ENCODE measurements at places on chromosomes 3 and 15.

- DNase-seq = no peak
Observed at GRCh38 chr3:111723293-111724215, 128.4 kb upstream of the ZBED2 start.

DNA sequence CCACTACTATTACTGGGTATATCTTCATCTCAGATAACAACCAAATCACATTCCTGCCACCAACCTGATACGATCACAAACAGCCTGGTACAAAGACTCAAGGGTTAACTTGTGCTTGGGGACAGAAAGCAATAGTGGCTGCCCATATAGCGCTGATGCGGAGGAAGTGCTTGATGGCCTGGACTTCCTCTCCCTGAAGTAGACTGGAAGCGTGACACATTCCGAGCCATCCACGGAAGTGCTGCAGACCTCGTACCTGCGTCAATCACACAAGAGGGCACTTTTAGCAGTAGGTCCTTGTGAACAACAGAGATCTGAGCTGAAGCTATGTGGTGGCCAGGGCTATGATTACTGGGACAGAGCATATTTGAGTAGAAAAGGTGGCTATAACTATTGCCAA lies 17.3 kb upstream of the C3orf62 start:
- no peak for DNase-seq

DNA sequence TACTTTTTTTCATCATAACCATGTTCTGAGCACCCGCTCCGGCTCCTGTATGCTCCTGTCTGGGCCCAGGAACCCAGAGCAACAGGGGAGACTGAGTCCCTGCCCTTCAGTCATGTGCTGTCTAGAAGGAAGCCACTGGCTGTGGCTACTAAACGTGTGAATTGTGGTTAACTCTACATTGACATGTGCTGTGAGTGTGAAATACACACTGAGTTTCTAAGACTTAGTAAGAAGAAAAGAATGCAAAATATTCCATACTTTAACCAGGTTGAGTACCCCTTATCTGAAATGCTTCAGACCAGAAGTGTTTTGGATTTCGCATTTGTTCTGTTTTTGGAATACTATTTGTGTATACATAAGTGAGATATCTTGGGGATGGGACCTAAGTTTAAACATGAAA lies 42.8 kb upstream of the CGNL1 start:
- DNase-seq = no peak

- DNase-seq = no peak
Observed at GRCh38 chr3:142723665-142723967, 218 bp upstream of the TRPC1 start.

DNA sequence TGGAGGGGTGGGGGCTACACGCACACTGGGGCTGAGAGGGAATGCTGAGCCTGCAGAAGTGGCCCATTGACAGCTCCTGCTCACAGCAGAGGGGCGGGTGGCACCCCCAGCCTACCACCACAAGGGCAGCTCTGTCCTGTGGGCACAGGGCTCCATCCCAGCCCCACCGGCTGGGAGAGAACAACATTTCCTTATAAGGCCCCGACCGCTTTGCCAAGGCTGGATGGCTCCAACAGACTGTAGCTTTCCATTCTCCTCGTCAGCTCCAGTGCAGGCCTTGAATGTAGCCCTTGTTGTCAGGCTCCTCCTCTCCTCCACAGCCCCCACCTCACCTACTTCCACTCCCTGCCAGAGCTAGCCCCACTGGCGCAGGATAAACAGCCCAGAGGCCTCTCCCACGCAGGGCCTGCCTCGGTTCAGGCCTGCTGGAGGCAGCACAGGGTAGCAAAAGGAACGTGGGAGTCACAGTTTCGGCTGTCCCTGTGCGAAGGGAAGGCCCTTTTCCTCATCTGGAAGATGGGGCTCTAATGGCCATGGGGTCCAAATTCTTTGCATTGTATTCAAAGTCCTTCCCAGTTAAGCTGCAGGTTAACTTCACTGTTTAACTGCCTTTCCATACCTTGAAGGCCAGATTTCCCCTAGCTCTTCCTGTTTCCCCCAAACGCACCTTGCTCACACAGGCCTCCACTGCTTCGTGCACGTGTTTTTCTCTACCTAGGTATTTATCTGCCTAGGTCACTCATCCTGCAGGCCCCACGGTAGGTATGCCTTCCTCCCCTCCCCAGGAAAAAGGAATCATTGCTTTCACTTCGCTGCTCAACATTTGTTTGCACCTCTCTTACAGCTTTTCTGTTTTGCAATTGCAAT lies 101.6 kb upstream of the LPP start:
- DNase-seq = no peak

- no peak for DNase-seq
Observed at GRCh38 chr3:78091478-78092119, 1051.7 kb downstream of the ROBO2 start.

DNA sequence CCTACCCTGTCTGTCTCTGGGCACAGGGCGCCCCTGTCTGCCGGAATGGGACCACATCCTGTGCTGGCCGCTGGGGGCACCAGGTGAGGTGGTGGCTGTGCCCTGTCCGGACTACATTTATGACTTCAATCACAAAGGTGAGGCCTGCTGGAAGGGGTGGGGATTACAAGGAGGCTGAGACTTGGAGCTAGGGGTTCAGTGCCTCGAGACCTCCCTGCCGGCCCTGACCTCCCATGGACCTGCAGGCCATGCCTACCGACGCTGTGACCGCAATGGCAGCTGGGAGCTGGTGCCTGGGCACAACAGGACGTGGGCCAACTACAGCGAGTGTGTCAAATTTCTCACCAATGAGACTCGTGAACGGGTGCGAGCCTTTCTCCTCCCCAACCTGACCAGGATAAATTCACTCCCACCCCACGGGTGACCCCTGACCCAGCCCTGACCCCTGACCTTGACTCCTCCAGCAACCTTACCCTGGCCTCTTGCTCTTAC lies 20.4 kb downstream of the PTH1R start:
- DNase-seq = no peak

GRCh38 chr3:109852283-109852682 lies 514.9 kb upstream of the DPPA4 start:
- DNase-seq = no peak

DNA sequence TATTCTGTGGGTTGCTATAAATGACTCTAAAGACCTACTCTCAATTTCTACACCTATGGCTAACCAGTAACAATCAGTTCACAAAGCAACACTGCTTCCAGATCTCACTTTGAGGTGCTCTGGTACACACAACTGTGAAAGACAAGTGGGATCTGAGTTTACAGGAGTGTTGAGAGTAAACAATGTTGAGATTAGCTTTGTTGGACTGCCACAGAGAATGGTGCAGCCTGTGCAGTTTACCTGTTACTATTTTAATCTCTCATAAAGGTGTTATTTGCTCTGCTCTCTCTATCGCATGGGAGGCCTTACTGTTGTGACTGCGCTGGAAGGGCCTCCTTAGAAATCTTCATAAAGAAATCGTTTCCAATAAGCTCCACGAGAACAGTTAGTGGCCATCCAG lies 112.0 kb downstream of the SOX2 start:
- DNase-seq = no peak

DNA sequence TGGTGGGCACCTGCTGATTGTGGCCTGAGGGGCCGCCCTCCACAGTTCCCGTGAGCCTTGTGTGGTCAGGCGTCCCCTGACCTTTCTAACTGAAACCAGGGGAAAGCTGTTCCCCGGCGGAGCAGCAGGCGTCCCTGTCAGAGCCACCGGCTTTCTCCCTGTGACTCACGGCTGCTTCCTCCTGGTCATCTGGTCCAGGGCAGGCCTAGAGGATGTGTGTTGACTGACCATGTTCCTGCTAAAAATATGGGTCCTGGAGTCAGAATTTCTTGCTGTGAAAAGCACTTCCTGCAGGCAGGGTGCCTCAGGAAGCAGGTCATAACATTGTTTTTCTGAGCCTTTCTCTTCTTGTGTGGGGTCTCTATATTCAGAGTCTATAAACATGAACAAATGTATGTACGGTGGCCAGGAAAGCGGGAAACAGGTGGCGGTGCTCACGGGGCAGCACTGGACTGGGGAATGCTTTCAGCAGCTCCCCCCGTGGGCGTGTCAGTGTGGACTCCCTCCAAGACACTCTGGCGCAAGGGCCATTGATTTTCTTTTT lies 38.4 kb upstream of the CGNL1 start:
- no peak for DNase-seq

- no peak for DNase-seq
Observed at GRCh38 chr3:4754180-4755086, 224.8 kb upstream of the BHLHE40 start.

DNA sequence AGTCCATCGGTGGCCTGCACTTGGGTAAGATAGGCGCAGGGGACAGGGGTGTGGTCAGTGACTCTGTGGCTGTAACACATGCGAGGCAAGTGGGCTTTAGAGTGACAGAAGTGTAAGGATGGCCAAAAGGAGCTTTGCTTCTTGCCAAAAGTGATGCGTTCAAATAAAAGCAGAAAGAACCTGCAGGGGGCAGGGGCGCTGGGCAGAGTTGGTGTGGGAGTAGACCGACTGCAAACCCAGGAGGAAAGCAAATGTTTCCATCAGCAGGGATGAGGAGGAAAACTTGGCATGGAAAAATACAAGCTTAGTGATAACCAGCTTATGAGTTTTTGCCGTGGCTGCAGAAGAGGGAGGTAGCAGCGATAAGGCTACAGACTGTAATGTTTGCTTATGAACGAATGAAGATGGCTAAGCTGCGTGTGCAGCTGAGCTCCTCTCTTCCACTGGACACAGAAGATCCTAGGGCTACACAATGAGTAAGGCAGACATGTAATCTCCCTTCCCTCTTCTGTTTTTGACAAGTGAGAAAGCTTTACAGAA lies 149.4 kb downstream of the WNT5A start:
- no peak for DNase-seq

DNA sequence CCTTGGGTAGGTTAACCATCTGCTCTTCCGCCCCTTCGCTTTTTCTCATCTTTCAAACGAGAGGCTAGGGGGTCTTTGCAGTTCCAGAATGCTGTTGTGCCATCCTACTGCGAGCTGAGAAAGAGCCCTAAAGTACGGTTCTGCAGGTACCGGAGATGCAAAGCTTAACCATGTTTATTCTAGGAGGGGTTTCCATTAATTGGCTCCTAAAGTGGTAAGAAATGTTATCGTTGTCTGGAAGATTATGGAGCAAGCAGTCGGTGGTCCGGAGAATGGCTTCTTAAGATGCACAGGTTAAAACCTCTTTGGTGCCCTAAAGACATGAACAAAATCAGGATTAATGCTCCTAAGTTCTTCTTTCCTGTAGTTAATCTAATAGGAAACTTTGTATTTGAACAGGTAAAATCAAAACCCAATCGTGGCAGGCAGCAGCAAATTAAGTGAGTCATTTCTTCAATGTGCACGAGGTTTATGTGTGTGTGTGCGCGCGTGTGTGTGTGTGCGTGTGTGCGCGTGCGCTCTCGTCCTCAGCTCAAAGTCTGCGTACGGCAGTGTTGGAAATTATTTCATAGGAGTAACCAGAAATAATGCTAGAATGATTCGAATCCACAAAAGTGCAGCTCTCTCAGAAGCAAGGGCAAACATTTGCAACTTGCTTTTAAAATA lies 772 bp downstream of the FAM81A start:
- no peak for DNase-seq

DNA sequence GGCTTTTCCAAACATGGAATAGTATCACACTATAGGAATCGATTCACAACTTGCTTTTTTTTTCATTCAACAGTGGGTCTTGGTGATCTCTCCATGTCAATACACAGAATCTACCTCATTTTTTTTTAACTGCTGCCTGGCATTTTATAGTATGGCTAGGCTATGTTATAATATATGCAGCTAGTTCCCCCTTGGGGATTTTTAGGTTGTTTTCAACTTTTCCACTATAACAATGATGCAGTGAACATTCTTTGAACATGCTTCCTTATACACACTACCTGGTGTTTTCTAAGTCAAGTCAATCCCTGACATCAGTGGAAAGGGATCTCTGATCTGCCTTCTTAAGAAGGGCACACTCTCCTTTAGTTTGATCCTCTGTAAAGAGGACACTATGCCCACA lies 46.5 kb upstream of the PLXND1 start:
- no peak for DNase-seq

- no peak for DNase-seq
Observed at GRCh38 chr15:66389859-66390381, 3.2 kb downstream of the MAP2K1 start.

DNA sequence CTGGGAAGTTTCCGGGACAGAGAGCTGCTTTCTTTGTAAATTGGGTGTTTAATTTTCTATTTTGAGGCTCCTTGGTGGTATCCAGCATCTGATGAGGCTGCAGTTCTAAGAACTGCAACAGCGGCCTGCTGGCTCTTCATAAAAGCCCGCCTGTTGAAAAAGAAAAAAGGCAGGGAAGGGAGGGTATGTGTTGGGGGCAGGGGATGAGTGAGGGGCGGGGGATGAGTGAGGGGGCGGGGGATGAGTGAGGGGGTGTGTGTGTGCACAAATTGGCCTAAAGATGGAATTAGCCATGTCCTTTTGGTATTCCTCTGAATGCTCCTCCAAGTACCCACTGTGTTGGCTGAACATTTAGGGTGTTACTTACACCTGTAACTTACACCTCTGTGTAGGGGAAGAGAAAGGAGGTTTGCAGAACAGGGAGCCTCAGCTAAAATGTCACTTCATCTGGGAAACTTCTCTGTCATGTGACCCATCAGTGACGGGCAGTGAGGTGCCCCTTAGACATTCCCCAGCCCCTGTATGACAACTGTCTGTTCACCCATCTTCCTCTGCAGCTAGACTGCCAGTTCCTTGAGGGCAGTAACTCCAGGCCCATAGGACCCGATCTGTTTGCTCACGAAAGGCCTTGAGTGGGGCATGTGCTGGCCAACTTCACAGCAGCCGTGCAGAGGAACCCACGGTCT lies 57.6 kb downstream of the LRIG1 start:
- no peak for DNase-seq

DNA sequence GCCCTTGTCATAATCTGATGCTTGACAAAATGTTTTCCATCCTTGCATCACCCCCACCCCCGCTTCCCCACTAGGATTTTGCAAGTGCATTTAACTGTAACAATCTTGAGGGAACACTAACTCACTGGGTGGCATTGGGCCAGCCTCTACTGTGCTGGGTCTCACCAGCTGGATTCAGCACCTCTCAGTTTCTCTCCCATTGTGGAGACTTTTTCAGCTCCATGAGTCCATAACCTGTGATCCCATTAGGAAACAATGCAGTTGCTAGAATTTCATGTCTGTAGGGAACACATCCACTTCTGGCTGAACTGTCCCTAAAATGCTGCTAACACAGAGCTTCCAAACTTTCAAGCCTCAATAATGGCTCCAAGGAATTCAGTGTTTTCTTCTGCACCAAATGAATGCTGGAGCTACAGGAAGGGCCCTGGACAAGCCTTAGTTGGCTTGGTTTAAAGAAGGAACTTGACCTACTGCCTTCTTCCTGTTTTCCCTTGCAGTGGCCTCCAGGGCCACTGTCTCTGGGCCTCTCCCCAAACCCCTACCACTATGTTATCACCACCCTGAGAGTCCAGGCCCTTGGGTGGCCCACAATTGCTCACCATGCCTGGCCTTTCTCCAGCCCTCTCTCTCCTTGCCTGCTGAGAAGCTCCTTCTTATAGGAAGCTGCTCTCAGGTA lies 15.6 kb downstream of the CYP19A1 start:
- no peak for DNase-seq

GRCh38 chr15:41423979-41424659 lies 7.2 kb downstream of the RTF1 start:
- DNase-seq = no peak

Data from HEK293T (cell line).